Renal cortex interstitium (tissue), 15 donors: ENCODE measurements at places on chromosomes 16 and 17. TPM values are rescaled to one million over a fixed set of nuclear protein-coding genes. Genes with fewer than 3 reads are reported as not detected.

GRCh38 chr16:48003206-48003907, 152.4 kb downstream of the ABCC12 start:
- DNase-seq = no peak

The SOX9 gene
- 19.9 TPM for polyA plus RNA-seq

DNA sequence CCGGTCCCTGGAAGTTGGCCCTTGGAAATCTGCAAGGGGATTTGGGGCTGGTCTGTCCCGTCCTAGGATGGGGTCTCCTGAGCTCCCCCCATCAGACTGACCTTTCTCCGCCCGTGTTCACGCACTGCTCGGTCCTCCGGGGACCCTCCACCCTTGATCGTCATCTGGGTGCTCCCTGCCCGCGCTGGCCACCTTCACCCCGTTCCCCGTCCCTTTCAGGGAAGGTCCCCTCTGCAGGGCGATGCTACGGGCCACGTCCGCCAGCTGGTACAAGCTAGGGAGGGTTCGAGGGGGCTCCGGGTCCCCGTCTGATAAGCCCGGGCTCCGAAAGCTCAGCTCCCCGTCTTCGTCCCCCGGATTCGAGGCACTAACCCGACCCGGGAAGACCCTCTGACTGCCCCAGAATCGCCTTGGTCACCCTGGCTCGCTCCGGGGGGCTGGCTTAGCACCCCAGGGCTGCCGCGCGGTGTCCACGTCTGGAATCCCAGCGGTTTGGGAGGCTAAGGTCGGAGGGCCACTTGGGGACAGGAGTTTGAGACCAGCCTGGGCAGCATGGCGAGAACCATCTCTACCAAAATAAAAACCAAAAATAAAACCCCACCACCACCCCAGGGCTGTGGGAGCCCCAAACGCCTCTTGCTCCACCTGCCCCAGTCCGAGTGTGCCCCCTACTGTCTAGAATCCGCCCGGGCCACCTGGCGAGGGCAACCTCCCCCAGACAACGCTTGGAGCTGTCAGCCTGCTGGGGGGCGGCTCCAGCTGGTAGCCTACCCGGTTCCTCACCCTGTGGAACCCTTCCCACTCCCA, 1.1 kb upstream of the SLC43A2 start:
- no peak for DNase-seq

DNA sequence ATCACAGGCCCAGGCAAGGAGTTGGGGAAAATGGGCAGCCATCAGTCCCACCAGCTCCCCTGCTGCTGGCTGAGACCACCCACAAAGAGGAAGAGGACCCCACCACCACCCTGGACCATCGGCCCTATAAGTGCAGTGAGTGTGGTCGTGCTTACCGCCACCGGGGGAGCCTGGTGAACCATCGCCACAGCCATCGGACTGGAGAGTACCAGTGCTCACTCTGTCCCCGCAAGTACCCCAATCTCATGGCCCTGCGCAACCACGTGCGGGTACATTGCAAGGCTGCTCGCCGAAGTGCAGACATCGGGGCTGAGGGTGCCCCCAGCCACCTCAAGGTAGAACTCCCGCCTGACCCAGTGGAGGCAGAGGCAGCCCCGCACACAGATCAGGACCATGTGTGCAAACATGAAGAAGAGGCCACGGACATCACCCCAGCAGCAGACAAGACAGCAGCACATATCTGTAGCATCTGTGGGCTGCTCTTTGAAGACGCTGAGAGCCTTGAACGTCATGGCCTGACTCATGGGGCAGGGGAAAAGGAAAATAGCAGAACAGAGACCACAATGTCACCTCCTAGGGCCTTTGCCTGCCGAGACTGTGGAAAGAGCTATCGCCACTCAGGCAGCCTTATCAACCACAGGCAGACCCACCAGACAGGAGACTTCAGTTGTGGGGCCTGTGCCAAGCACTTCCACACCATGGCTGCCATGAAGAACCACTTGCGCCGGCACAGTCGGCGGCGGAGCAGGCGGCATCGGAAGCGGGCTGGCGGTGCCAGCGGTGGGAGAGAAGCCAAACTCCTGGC, 3.6 kb downstream of the ZNF646 start:
- DNase-seq = no peak
